ENCODE measurements at places on chromosomes 11 and 22.
A peak's percentile ranks its signal among the peaks of the same experiment; 100 is the strongest.

GRCh38 chr11:36729825-36730224 lies 131.8 kb upstream of the RAG2 start:
- DNase-seq, result no peak

GRCh38 chr22:47400701-47401591 lies 638.5 kb downstream of the TBC1D22A start:
- no peak for DNase-seq

- DNase-seq, result no peak
Observed at GRCh38 chr11:101717619-101718018, 133.8 kb upstream of the TRPC6 start.

- DNase-seq, result no peak
Observed at GRCh38 chr11:43989162-43989981, 46.9 kb downstream of the C11orf96 start.

GRCh38 chr11:40190294-40190693 lies 1269.2 kb downstream of the LRRC4C start:
- DNase-seq, result no peak

DNA sequence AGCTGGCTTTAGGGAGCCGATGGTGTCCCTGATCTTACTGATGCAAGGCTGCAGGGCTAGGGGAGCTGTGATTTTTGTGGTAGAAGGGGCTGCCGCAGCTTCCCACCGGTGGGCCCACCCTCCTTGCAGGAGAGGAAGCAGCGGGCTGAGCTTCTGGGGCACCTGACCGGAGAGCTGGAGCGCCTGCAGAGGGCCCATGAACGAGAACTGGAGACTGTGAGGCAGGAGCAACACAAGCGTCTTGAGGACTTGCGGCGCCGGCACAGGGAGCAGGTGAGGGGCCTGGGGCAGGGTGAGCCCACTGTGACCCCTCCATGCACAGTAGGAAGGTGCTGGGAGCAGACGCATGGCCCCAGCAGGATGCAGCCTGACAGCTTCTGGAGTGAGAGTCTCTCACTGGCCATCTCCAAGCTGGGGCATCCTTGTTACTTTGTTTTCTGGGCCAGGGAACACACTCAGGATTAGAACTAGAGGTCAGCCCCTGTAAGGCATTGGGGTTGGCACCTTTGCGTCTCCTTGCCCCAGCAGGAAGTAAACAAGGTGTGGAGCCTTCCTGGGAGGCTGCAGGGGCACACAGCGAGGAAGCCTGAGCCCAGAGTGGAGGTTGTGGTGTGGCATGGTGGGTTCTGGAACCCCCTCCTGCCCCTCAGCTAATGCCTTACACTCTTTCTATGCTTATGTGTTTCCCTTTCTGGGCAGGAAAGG lies 66.7 kb downstream of the CEP164 start:
- DNase-seq, result no peak

GRCh38 chr11:27013781-27014361 lies 20.0 kb downstream of the FIBIN start:
- no peak for DNase-seq

DNA sequence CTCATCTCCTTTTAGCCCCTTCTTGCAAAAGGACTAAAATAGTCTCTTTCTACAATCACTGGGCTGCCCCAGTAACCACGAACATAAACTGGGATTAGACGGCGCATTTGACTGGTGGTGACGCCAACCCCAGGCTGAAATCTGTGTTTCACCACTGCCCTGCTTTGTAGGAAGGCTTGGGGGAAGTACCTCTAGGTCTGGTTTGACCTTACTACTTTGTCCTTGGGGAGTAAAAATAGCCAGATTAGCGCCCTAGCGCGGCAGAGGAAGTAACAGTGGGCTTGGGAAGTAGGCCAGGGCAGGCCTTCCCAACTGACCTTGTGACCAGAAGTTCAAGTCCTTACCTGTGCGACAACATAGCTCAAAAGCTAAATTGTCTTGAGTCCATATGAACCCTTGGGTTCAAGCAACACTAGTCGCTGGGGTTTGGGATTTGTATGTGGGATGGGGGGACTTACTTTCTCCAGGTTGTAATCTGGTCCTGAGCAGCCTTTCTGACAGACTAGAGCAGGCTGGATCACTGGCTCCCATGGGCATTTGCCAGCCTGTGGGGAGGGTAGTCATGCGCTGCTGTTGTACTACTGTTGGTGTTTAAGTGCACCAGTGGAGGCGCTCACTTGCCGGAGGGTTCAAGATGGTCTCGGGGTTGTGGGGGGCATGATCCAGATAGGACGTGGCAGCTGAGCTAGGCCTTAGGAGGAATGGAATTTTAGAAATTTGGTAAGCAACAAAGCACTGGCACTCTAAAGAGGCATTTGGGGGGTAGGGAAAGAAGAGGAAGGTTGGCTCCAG lies 953 bp upstream of the PACS1 start:
- DNase-seq, result peak; percentile 40

DNA sequence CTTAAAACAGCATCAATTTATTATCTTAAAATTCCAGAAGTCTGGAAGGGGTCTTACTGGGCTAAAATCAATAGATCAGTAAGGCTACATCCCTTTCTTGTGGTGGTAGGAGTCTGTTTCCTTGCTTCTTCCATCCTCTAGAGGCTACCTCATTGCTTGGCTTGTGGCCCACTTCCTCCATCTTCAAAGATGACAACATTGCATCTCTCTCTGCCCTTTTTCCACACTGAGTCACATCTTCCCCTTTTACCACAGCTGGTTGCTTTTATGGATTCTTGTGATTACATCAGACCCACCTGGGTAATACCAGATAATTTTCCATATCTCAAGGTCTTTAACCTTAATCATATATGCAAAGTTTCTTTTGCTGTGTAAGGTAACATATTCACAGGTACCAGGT lies 60.9 kb downstream of the GRIA4 start:
- no peak for DNase-seq

GRCh38 chr22:44743804-44744211 lies 8.6 kb upstream of the ARHGAP8 start:
- DNase-seq, result no peak

DNA sequence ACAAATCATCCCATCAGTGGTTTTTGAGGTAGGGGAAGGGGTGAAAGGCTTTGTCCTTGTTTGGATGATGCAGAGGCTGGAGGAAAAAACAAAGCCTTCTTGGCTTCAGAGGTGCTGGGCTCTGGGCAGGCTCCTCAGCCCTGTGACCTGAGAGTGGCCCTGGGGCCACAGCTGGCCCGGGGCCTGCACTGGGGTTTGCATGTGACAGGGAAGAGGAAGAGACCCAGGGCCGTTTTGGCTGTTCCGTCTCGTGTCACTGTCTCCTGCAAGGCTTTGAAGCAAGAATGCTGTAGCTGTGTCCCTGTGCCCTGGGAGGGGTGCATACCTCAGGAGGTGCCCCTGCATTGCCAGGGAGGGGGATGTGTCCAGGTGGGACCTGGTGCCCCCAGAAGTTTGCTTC lies 12.6 kb downstream of the ARHGAP8 start:
- DNase-seq, result no peak

- DNase-seq, result no peak
Observed at GRCh38 chr11:19577391-19577975, 135.2 kb upstream of the NAV2 start.

- DNase-seq, result no peak
Observed at GRCh38 chr22:37701141-37701786, 4.4 kb downstream of the TRIOBP start.

DNA sequence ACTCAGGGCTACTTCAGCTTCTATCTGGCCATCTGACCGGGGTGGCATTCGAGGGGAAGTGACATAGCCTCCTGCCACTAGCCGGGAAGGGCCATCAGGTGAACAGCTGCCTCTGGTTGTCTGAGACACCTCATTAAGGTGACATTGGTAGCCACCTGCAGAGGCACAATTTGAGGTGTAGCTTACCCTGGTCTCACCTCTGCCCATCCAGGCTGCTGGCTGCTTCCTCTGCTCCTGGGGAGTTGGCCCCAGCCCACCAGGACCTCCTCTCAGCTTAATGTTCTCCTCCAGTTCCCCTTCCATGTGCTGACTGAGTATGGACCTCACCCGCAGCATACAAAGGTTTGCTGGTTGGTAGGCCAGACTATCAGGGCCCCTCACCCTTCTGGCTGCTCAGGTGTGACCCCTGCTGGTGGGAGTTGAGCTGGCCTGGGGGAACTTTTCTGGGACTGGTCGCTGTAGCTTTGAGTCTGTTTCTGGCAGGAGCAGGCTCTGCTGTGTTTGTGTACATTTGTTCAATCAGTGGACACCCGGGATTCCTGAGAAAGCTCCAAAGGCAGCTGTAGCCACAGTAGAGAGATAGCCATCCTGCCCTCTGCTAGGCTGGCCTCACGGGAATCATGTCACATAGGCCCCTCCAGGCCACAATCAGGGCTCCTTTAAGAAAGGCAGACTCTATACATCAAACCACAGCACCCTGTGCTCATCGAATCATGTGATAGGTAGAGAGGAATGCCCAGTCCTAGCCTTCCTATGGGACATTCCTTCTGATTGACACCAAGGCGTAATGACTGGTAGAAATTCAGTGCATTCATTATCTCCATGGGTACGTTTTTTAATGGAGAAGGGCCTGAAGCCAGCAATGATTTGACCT lies 295.1 kb upstream of the PLET1 start:
- peak; percentile 10 for DNase-seq

- no peak for DNase-seq
Observed at GRCh38 chr22:37244922-37245722, 1.1 kb upstream of the RAC2 start.
